ENCODE measurements at places on chromosomes 2 and 18. TPM values are rescaled to one million over a fixed set of nuclear protein-coding genes. Genes with fewer than 3 reads are reported as not detected.

DNA sequence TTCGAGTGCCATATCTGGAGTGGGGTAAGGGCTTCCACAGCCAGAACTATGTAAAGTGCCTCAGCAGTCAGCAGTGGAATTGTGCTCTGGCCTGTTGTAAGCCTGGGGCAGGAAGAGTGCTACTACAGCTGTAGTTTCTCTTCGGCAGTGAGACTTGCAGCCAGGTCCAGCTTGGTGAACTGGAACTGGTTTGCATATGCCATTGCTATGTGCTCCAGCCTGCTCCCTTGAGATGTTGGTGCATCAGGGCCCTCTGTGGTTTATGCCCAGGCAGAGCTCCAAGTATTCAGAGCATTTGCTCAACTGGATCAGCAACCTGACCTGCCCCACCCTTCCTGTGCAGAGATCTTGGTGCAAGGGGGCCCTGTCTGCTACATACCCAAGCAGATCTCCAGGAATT is 47.8 kb downstream of the ZNF804A start:
- DNase-seq: no peak

DNA sequence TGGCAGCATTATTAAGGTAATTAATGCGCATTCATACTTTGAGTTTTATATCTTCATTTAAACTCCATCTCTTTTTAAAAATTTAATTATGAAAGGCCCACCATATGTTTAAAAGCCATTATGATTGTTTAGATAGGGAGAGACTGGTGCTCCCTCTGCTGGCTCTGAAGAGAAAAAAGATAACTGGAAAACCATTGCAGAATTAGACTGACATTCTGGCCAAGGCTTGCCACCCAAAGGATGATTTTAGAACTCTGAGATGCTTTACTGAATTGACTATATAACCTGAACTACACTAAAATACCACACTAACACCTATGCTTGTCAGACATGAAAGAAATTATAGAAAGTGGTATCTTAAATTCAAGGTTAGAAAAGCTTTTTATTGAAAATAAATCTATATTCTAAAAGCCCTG is 127.6 kb upstream of the SPOPL start:
- no peak for DNase-seq

DNA sequence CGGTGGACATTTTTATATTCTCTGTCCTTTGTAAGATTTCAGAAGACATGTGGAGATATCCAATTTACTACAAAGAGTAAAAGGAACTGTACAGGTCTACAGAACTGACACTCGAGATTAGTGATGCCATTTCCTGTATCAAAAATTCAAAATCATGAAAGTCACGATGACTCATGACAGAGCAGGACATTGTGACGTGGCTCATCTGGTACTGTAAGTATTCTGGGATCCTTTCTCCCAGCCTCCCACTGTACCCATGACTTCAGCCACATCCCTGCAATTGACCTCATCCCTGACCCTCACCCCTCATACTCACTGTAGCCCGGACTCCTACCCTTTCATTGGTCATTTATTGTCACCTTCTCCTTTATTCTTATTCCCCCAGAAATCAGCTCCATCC is 736.5 kb downstream of the EPHA4 start:
- no peak for DNase-seq

- DNase-seq: no peak
These were observed 340.3 kb downstream of the PLCL1 start for GRCh38 chr2:198144660-198145059.

GRCh38 chr2:216562696-216563435 is 64.2 kb downstream of the RPL37A start:
- no peak for DNase-seq

- no peak for DNase-seq
These were observed 125.3 kb upstream of the PPP1CB start for GRCh38 chr2:28626376-28626775.

Gene CCL20
- 5.0 TPM for total RNA-seq

Gene SULT1C2
- not detected for total RNA-seq

DNA sequence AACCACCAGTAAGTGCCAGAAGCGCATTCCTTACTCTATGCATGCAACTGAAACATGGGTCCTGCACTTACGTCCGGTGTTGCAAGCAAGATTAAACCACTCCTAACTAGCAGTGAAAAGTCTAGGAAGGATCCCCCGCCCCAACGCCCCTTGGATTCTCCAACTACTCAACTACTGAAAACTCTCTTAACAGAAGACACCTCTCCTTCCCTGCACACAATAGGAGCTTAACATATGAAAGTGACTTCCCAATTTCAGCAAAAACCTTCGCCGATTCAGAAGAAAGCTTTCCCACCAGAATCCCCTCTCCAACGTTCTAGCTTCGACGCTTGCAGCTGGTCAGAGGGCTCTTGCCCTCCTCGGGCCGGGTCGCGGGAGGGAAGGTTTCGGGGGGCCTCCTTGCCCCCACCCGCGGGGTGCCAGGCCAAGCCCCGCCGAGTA is 578 bp downstream of the IWS1 start:
- DNase-seq: no peak

Gene KCNG2
- not detected for total RNA-seq

DNA sequence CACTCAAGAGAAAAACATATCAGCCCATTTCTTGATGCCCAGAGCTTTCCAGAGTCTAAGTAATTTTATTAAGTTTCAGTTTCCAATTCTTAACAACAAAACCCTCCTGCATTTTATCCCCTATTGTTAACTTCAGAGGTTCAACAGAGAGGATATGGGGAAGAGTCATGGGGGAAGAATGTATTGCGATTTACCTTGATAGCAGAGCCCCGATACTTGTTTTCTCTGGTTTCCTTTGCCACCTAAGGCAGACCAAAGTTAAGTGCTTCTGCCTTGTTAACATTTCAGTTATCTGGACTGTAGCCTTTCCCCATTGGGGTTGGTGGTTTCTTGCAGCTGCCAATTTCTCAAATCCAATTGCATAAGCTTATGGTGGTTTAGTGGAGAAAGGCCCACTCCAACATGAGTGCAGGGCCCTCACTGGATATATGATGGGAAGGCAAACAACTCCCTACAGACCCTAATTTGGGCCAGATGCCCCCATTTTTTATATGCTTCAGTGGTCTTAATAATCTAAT is 82.0 kb upstream of the ITGB6 start:
- no peak for DNase-seq

- no peak for DNase-seq
These were observed 185.8 kb downstream of the DOK6 start for GRCh38 chr18:69586537-69586936.

DNA sequence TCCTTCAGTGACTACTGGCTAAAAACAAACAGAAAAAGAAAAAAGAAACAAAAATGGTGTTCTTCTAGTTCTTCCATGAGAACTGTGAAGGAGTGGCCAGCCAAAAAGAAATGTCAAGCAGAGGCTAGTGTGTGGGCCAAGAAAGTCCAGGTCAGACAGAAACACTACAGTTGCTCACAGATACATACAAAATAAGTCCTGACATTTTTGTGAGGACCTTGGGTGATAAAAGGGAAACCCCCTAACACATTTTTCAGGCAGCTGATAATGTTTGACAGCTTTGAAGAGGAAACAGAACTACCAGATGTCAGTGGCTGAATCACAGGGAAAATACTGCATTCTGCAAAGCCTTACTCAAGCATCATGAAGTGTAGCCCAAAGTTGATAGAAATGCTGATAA is 28.1 kb downstream of the ARHGAP25 start:
- DNase-seq: peak; percentile 41

Gene NFE2L2
- total RNA-seq: 63.0 TPM

- no peak for DNase-seq
These were observed 16.9 kb upstream of the RGPD4 start for GRCh38 chr2:107809835-107810234.

All from CD8-positive, alpha-beta memory T cell (primary cell).